ENCODE measurements at places on chromosomes 3 and 15.

GRCh38 chr3:15936312-15936711 lies 138.5 kb upstream of the ANKRD28 start:
- DNase-seq, result no peak

DNA sequence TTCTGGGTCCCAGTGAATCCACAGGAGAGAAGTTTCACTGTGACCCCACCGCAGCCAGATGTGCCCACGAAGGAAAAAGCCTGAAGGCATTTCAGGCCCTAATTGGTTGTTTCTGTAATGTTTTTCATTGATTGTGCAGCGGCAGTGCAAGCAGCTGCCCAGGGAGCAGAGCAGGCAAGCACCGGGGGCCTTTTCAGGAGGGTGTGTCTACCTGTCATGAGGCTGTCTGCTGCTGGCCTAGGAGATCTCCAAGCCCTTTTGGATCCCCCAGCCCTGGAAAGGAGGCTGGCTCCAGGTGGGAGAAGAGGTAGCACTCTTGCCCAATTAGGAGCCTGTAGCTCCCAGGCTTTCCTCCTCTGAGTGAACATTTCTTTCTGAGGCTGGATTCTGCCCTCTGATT lies 108.8 kb downstream of the EPHB1 start:
- DNase-seq, result no peak

DNA sequence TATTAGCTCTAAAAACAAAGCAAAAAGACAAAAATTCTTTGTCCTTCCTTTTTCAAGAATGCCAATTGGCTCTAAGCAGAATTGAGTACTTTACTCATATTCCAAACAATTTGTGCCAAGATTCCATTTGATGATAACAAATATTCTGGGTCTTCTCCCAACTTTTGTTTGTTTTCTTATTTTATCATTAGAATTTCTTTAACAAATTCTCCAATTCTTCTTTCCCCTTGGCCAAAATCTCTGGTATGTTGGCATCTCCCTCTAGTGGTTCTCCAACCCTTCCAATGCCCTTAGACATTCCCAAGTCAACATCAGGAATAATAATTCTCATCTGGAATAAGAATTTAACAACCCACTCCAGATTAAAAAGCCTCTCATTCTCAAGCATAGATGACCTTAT lies 5.3 kb downstream of the CPOX start:
- no peak for DNase-seq

DNA sequence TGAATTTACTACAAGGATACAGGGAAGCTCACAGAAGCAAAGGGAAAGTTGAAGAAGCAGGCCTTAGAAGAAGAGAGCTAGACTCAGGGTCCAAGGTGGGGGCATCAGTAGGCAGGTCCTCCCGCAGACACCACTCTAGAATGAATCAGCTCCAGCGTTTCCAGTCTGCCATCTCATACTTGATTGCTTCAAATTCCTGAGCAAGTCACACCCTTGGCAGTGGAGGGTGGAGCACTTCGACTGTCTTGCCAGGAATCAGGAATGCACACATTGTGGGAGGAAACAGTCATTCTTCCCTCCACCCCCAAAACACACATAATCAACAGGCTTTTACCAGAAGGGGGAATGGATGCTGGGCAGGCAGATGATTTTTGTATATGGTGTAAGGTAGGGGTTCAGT lies 78.5 kb downstream of the CHCHD6 start:
- no peak for DNase-seq

DNA sequence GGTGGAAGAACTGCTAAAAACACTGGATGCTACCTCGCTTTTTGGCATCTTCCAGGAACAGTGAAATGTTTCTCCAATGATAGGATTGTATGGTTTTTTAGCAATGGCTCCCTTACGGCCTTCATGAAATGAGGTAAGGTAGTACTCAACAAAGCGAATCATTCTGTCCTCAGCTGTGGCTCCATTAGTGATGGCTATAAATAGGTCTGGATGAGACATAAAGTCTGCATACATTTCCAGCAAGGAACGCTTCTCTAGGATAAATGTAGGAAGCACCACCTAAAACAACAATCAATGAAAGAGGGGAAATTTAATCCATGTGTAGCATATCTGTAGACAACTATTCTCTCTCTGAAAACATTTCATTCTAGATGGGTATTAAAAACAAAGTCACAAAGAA lies 32.4 kb upstream of the SNX4 start:
- no peak for DNase-seq

DNA sequence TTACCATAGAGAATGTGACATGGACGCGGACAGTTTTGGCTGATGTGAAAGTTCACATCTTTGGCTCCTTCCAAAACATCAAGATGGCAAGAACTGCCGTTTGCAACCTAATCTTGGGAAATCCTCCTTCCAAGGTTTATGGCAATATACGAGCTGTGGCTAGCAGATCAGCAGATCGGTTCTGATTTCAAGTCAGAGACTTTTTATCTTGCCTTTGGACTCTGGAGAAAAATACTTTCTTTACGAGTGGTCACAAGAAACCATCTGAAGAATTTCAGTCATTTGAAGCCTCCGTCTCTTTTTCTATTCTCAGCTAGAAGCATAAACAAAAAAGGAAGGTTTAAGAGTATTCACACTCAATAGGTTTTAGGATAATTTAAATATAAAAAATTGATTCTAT lies 153.5 kb upstream of the MEIS2 start:
- DNase-seq, result no peak

GRCh38 chr3:151303751-151304150 lies 12.9 kb downstream of the GPR87 start:
- DNase-seq, result no peak

DNA sequence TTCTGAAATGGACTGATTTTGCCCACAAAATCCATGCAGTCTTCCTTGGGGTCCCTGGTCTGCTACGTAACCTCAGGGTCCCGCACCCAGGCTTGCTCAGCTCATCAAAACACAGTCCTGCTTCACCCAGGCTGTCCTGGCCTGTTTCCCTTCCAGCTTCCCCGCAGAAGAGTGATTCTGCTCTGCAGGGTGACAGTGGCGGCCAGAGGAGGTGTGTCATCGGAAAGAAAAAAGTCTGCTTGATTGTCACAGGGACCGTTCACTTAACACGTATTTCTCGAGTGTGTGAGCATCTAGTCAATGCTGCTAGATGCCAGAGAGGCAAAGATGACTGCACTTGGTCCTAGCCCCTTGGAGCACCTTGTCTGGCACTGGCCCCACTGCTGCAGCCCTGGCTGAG lies 50.1 kb upstream of the ABHD2 start:
- no peak for DNase-seq

DNA sequence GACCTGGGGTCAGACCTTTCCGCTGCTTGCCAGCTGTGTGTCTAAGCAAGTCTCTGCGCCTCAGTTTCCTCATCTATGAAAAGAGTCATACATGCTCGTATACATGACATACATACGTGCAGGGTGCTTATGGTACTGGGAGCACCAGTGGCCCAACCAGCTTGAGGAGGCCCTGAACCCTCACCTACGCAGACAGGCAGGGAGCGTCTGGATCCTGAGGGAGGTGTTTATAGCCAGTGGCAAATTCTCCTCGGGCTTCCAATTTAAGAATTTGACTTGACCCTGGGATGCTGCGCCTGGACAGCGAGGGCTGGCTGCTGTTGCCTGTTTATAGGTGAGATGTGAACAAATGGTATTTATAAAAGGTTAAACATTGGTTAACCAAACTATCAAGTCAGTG lies 17.7 kb upstream of the FGD5 start:
- DNase-seq, result no peak

DNA sequence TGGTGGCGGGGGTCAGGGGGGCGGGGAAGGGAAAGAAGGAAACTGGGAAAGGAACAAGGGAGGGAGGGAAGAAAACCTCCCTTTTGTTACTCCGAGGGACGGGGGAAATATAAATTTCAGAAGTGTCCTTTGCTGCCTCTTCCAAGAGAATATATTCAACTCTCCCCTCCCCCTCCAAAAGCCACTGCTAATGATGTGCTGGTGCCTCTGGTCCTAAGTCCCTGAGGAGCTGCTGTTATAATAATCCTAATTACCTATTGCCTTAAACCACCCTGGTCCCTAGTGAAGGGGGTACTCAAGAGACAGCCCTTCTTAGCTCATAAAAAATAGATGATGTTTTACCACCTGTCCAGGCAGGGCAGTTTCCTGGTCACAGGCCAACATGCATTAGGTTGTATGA lies 118.3 kb upstream of the TRIM42 start:
- no peak for DNase-seq

DNA sequence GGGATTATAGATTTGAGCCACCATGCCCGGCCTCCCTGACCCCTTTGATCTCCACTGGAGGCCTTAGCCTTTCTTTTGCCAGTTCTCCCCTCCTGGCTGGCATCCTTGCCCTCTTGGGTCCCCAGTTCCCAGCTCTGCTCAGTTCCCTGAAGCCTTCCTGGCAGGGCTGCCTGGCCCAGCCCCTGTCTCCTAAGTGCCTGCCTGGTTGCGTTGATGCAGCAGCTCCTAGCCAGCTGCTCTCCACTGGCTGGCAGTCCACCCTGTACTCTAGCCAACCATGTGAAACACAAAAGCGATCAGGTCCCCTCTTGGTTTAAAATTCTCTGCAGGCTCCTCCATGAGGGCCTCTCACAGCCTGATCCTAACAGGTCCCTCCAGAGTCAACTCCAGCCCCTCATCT lies 184.7 kb downstream of the RAB11A start:
- DNase-seq, result no peak

DNA sequence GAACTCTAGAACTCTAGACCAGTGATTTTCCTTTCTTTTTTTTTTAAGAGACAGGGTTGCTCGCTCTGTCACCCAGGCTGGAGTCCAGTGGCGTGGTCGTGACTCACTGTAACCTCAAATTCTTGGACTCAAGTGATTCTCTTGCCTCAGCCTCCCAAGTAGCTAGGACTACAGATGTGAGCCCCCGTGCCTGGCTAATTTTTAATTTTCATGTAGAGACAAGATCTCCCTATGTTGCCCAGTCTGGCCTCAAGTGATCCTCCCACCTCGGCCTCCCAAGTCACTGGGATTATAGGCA lies 359.6 kb downstream of the SHQ1 start:
- DNase-seq, result no peak

- DNase-seq, result no peak
These were observed 270.9 kb upstream of the CCDC54 start for GRCh38 chr3:107106316-107106715.

DNA sequence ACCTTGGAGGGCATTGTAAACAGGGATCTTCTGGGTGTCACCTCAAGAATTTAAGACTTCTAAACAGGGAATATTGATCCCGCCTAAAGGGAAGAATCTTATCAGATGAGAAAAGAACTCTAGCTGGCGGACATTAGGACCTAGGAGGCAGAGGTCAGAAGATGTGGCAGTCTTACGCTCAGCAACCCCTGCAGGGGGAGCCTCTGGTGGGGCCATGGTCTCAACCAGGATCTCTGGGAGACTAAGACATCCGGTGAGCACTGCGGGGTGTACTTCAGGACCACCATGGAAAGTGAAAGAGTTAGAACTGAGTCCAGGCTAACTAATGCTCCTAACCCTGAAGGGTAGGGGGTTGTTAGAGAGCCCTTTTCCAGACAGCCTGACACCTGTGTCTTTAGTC lies 295.2 kb downstream of the VGLL3 start:
- no peak for DNase-seq

- DNase-seq, result no peak
These were observed 413 bp downstream of the SEC22C start for GRCh38 chr3:42581400-42581708.

DNA sequence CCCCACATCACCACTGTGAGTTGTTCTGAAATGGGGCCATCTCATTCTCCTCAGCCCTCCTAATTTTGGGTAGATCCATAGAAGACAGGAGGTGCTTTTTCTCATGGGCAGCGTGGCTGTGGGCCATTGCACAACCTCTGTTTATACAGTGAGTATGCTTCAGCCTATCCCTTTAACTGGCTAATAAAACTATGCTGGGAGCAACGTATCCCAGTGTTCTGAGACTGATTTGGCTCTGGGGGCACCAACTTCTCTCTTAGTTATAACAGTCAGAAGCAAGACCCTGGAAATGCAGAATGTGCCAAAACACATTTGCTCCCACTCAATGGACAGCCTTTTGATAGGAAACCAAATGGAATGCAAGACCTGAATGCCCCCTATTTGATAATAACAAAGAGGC lies 97.1 kb upstream of the ICE2 start:
- DNase-seq, result no peak

DNA sequence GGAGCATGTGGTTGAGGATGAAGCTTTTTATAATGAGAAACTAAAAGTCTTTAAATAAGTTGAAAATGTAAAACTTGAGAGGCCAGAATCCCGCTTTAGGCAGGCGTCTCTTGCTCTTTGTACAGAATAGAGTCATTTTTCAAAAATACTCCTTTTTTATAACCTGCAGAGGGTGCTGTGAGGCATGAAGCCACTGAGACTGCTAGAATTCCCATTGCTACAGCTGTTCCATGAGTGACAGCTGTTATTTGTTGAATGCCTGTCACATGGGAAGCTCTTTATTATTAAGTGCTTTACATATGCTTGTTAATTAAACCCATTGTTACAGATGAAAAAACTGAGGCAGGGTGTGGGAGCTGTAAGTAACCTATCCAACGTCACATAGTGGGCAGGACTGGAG lies 18.5 kb downstream of the MINAR1 start:
- DNase-seq, result no peak

GRCh38 chr3:147119346-147119745 lies 287.0 kb downstream of the ZIC4 start:
- no peak for DNase-seq

DNA sequence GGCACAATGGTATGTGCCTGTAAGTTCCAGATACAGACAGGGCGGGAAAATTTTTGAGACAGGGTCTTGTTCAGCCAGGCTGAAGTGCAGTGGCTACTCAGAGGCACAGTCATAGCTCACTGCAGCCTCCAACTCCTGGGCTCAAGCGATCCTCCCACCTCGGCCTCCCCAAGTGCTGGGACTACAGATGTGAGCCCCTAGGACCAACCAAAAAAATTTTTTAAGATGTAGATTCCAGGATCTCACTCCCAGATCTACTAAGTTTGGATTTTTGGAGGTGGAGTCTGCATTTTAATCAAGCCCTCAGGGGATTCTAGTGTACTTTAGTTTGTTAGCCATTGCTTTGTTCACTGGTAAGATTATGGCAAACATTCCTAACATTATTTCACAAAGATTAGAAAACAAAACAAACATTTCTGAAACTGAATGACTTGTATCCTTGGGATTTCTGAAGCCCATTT lies 2.7 kb downstream of the LIPH start:
- no peak for DNase-seq

DNA sequence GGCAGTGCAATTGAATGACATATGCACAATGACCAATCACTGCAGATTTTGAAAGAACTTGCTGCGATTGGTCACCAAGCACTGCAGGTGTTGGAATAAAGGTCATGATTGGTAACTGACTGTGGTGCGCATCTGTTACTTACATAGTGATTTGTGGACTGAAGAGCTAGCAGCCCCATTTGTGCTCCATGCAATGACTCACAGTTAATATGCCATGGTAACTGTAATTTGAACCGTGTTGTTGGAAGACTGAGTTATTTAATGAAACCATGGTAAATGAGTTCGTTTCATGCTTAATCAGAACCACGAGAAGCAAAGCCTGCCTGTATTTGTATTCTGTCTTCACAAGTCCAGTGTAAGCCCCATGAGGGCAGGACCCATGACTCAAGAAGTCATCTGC lies 220.5 kb downstream of the TJP1 start:
- no peak for DNase-seq

GRCh38 chr3:170999737-171000242 lies 26.7 kb downstream of the SLC2A2 start:
- no peak for DNase-seq
